Suppressor macrophage (primary cell): ENCODE measurements at places on chromosomes 13 and 19.

- DNase-seq = no peak
Measured at GRCh38 chr13:112725346-112726015, 35.6 kb downstream of the ATP11A start.

- DNase-seq = no peak
Measured at GRCh38 chr19:35334144-35334753, 5.3 kb downstream of the CD22 start.

GRCh38 chr19:33156334-33156733, 24.4 kb downstream of the WDR88 start:
- DNase-seq = peak; percentile 57

- DNase-seq = no peak
Measured at GRCh38 chr19:2361246-2362045, 1.4 kb downstream of the TMPRSS9 start.

- DNase-seq = peak; percentile 55
Measured at GRCh38 chr19:12647490-12648071, 19.0 kb downstream of the MAN2B1 start.

DNA sequence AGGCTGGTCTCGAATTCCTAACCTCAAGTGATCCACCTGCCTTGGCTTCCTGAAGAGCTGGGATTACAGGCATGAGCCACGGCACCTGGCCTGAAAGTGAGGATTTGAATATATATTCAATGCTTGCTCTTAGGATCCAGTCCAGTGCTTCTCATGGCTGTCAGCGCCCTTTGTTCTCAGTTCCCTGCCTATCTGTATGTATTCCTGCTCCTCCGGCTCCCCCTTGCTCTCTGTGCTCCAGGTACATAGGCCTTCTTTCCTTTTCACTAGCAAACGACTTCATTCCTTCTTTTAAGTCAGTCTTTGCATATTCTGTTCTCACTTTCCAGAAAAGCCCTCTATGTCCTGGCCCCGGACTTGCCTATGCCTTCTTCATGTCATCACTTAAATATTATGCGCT, 232.8 kb downstream of the DACH1 start:
- DNase-seq = no peak
